HCT116 (cell line): ENCODE measurements at places on chromosomes 6 and 20.

- DNase-seq = no peak
Observed at GRCh38 chr6:4258733-4259132, 123.4 kb upstream of the ECI2 start.

- DNase-seq = no peak
Observed at GRCh38 chr20:50710492-50711063, 19.2 kb upstream of the RIPOR3 start.

DNA sequence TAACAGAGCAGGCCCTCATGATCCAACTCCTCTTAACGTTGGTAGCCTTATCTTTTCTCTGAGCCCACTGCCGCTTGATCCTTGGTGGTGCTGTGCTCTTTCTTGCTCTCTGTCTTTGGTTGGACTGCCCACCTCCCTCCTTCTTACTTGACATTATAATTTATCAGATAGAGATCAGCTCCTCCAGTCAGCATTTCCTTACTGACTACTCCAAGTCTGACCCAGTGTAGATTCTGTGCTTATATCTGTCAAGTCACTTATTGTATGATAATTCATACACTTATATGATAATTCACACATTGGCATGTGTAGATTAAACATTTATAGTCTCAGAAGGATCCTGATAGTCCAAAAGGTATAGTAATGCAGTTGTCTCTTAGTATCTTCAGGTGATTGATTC lies 18.1 kb downstream of the PTPRA start:
- no peak for DNase-seq

DNA sequence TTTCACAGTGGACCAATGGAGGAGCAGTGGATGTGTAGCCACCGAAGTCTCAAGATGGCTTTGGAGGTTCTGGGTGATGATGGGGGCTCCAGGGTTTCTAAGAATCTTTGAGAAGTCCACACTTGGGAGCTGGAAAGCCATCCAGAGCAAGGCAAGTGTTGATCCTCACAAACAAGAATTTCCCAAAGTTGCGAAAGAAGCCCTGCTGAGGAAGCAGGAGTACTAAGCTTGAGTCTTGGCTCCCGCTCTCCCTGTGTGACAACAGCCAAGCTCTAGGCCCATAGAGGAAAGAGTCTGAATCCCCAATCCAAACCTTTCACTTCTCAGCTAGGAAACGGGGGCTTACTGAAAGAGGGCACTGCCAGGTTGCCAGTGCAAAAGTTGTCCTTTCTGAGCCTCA lies 106.0 kb downstream of the EDN3 start:
- DNase-seq = no peak

GRCh38 chr6:6610031-6610591 lies 21.6 kb downstream of the LY86 start:
- no peak for DNase-seq

DNA sequence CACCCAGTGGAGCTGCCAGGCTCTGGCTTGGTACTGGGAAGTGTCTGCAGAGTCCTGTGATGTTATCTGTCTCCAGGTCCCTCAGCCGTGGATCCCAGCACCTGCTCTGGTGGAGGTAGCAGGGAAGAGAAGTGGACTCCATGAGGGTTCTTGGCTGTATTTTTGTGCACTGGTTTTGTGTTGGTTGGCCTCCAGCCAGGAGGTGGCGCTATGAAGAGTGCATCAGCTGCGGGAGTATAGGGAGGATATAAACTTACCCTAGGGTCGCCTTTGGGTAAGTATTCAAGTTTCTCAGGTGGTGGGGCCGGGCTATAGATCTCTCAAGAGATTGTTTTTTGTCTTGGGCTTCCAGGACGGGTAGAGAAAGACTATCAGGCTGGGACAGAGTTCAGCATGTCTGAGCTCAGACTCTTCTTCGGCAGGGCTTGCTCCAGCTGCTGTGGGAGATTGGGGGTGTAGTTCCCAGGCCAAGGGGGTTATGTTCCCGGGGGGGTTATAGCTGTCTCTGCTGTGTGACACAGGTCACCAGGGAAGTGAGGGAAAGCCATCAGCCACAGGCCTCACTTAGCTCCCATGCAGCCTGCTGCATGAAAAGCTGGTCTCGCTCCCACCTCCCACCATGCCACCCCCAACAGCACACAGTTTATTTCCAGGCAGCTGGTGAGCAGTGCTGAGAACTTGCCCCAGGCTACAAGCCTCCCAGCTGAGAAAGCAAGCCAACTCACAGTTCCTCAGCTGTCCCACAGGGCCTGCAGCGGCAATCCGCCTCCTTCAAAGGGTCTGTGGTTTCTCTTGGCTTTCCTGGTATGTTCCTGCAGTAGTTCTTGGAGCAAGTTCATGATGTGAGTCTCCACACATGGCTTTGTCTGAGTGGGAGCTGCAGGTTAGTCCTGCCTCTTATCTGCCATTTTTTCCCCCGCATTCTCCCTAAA lies 115.7 kb downstream of the AIG1 start:
- DNase-seq = peak; percentile 19

DNA sequence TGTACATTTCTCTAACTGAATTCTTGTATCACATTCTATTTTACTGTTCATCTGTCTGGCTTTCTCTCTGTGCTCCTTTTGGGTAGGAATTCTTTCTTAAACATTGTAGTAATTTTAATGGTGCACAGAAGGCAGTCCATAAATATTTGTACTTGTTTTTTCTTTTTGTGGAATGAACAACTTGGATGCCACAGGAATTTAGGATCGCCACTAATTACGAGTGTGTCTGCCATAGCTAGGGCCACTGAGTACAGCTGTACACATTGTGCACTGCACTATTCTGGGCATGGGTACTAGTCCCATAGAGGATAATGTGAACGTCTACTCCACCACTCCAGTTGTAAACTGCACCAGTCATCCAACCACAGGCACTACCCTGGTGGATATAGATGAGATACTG lies 39.3 kb upstream of the TMEM200A start:
- no peak for DNase-seq

GRCh38 chr6:169495601-169496000 lies 206.2 kb downstream of the WDR27 start:
- DNase-seq = no peak

DNA sequence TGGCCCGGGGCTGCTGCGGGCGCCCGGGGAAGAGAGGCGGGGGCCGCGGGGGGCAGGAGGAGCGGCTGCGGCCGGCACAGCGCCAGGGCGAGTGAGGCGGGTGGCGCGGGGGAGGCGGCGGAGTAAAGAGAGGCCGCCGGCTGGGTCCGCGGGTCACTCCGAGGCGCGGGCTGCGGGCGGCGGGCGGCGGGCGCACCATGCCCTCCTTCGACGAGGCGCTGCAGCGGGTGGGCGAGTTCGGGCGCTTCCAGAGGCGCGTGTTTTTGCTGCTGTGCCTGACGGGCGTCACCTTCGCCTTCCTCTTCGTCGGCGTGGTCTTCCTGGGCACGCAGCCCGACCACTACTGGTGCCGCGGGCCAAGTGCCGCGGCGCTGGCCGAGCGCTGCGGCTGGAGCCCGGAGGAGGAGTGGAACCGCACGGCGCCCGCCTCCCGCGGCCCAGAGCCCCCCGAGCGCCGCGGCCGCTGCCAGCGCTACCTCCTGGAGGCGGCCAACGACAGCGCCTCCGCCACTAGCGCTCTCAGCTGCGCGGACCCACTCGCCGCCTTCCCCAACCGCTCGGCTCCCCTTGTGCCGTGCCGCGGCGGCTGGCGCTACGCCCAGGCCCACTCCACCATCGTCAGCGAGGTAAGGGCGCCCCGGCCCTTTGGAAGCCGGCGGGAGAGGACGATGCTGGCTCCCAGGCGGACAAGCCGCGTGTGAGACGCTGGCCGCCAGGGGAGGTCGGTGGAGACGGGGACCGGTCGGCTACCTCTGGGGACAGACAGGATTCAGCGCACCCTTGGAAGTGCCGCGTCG lies at the start of gene SLC22A3:
SLC22A3 (plus strand) TSS at position 156 of the 797 bp plus-strand sequence; CDS start at position 198, 42 bp downstream.
- no peak for DNase-seq

DNA sequence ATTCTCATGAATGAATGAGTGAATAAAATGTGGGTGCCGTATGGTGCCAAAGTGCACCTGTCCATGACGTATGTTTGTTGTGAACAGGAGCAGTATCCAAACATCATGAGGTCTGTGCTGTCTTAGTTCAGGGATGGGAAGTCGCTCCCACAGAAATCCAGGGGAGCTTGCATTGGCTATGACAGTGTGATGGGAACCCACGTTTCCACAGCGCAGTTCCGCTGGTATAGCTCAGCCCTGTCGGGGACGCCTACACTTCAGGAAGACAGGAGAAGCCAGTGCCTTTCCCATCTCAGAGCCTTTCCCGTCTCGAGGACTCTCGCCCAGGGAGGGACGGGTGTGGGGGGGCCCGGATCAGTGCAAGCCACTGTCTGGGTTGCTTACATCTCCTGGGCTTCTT lies 69.8 kb downstream of the DACT2 start:
- DNase-seq = no peak

GRCh38 chr6:148044261-148044751 lies 298.3 kb upstream of the SASH1 start:
- no peak for DNase-seq

DNA sequence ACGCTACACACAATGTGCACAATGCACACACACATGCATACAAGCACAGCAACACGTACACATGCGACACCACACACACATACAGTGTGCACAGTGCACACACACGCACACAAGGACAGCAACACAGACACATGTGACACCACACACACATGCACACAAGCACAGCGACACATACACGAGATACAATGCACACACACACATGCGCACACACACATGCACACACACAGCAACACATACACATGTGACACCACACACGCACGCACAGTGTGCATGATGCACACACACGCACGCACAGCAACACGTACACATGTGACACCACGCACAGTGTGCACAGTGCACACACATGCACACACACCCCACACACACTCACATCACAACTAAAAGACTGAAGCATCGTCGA lies 327.3 kb downstream of the THBS2 start:
- no peak for DNase-seq

- DNase-seq = peak; percentile 31
Observed at GRCh38 chr6:42352856-42353564, 98.7 kb downstream of the TRERF1 start.

GRCh38 chr20:20312562-20312961 lies 55.3 kb upstream of the INSM1 start:
- no peak for DNase-seq

DNA sequence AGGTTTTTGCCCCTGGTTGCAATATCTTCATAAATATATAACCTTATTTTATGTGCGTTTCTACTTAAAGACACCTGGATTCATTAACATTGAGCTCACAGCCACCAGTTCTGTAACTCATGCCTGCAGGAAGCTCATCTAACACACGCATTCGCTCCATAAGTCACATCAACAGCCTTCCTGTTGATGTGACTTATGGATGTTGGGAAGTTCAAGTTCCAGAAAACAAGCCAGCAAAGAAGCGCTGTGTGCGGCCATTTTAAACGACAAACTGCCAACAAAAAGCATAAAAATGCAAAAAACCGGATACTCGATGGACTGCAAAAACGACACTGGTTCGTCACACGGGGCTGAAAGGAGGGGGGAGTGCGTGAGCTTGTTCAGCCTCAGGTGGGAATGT lies 77.9 kb upstream of the NFATC2 start:
- DNase-seq = no peak

GRCh38 chr6:58113960-58114359 lies 796.5 kb downstream of the PRIM2 start:
- no peak for DNase-seq

GRCh38 chr6:79913369-79913768 lies 34.0 kb downstream of the ELOVL4 start:
- no peak for DNase-seq

GRCh38 chr6:104396077-104396476 lies 463.6 kb downstream of the HACE1 start:
- no peak for DNase-seq

- DNase-seq = no peak
Observed at GRCh38 chr6:13116155-13116554, 212.2 kb downstream of the TBC1D7 start.

DNA sequence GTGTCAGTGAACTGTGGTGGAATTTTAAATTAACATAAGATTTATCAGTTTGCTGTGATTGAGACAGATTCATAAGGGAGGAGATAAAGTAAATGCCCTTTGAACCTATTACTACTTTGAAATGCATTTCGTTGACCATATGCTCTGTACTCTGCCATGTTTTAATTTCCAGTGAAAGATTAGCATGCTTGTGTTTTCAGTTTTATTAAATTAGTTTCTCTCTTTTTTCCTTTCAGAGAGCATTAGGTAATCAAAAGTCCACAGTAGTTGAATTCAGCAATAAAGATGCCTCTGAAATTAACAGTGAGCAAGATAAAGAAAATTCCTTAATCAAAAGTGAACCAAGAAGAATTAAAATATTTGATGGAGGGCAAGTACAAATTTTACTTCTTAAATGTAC lies 117.4 kb downstream of the HIVEP1 start:
- no peak for DNase-seq

DNA sequence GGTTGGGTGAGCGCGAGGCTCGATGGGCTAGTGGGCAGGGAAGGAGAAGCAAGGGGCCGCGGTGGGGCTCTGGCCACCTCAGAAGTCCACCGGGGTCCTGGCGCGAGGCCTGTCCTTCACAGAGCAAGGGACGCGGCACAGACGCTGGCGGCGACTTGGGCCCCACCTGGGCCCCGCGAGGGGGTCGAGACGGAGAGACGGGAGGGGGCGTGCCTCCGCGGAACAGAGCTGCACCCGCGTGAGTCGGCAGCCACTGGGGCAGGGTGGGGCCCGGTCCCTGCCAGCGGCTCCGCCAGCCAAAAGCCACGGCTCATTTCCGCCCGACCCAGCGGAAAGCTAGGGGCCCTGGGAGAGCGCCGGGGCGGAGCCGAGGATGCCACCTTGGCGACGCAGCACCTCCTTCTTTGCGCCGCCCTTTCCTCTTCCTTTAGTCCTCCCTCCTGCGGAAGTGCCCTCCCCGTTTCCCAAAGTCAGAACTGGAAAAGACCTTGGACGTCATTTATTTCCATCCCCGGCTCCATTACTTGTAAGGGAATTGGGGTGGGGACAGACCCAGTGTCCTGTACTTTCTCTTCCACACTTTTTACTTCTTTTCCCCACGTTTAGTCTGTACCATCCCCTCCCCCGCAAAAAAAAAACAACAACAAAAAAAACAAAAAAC lies at the start of gene CUL7:
CUL7 (minus strand) TSS at position 307 of the 661 bp plus-strand sequence. CDS start 1,063 bp downstream, outside the sequence.
- peak; percentile 86 for DNase-seq

DNA sequence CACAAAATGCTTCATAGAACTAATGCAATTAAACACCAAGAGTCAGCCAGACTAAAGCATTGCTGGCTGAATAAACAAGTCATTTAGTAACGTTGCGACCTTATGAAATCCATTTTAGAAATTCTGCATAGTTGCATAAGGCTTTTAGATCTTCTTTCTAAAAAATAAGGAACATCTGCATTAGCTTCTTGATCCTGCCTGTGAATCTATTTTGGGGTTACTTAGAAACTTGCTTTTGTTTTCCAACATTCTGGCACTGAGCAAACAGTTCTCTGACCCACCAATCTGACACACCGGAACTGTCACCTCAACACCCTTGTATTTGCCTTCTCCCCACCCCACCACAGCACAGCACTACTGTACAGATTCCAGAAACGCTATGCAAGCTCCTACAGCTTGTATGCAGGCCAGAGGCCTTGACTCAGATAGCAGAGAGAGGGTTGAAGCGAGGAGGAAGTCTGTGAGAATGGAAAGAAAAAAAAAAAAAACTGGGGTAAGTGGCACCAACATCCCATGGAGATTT lies 55.0 kb downstream of the KIF13A start:
- DNase-seq = no peak

- DNase-seq = peak; percentile 81
Observed at GRCh38 chr20:54167909-54168872, 5.6 kb downstream of the CYP24A1 start.
